ENCODE measurements at places on chromosomes 6 and 20. TPM values are rescaled to one million over a fixed set of nuclear protein-coding genes. Genes with fewer than 3 reads are reported as not detected.
A peak's percentile ranks its signal among the peaks of the same experiment; 100 is the strongest.

Gene IL17A
- not detected for total RNA-seq

Gene PLN
- total RNA-seq: 0.05 TPM

Gene EPPIN
- total RNA-seq: not detected

Gene VGLL2
- total RNA-seq: not detected

Gene KIF6
- total RNA-seq: 2.7 TPM

Gene SIRPB2
- not detected for total RNA-seq

Gene GSTA1
- total RNA-seq: 0.30 TPM

Gene FRS3
- 2.4 TPM for total RNA-seq

Gene HLA-DQA1
- not detected for total RNA-seq

GRCh38 chr6:29146179-29146578, 24.5 kb upstream of the OR2J2 start:
- peak; percentile 44 for DNase-seq

GRCh38 chr20:22692119-22692475, 107.7 kb upstream of the FOXA2 start:
- no peak for DNase-seq

GRCh38 chr6:134774201-134774638, 175.7 kb downstream of the ALDH8A1 start:
- DNase-seq: peak; percentile 27

DNA sequence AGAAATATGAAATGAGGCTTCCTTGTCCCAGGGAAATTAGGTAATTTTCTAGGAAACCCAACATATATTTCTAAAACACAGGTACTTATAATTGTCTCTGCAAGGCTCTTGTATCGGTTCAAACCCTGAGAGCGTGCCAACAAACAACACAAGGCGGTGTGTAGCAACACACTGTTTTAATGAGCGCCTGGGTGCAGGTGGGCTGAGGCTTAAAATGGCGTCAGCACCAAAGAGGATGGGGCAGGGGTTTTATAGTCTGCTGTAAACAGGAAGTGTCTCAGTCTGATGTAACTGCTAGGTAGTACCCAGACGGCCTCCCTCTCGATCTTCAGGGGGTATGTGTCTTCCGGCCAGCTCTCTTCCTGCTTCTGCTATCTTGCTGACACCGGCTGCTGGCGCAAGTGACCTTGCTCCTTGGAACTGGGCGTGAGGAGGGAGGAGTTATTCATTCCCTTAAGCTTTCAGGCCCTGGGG, 69.7 kb downstream of the EPB41L2 start:
- DNase-seq: no peak

- DNase-seq: no peak
Measured at GRCh38 chr6:146444189-146444588, 99.4 kb upstream of the RAB32 start.

- DNase-seq: no peak
Measured at GRCh38 chr20:40980828-40981310, 47.8 kb upstream of the TOP1 start.
